ENCODE measurements at places on chromosomes 11 and 22.

DNA sequence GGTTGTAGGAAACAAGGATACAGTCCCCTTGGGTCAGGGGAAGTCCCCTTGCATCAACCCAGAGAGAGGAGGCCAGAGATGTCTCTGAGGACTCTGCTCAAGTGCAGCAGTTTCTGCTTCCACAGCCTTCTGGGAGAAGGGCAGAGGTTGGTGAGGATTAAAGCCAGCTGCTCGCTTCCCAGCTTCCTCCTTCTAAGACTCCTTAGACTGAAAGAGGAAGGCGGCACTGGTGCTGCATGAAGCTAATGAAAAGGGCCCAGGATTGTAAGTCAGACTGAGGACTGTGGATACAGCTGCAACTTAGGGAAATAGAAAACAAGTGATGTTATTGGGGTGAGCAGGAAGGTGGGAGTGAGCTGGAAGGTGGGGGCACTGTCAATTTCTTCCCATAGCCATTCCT, at the start of gene OR52K1:
TSS of gene OR52K1 (plus strand) at position 202 of the 400 bp plus-strand sequence. CDS start 6,255 bp downstream, outside the sequence.
- peaks cover 1% of the 10 kb centered on the region for H3K4me1 ChIP-seq
- no peak for DNase-seq
- no peak within 1 kb of the TSS for H3K27ac ChIP-seq
- H3K27me3 ChIP-seq, result no peaks in the 10 kb centered on the region
- H3K36me3 ChIP-seq, result no peaks in the 10 kb centered on the region

DNA sequence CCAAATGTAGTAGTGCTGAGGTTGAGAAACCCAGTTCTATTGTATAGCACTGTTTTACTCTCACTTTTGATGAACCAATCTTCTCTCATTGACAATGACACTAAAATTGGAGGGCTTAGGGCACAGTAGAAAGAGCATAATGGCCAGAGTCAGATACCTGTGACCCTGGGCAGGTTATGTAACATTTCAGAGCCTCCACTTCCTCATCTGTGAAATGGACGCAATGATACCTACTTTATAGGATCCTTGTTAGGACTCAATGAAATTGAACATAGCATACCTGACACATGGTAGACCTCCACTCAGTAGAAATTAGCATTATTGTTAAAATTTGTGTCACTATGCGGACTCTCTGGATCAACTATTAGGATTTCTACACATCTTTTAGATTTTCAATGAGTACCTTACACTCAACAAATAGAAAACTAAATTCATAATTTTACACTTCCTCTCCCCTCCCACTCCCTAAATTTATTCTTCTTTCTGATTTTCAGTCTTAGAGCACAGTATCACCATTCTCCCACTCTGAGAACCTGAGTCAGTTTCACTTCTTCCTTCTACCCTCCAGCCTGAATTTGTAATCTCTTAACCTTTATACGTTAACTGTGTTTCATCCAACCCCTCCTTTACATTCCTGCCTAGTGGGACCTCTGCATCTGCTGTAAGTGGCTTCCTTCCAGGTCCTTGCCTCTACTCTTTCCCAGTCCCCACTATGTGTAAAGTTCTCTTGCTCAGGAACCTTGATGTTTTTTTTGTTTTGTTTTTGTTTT, 78.3 kb downstream of the MICAL2 start:
- DNase-seq, result no peak
- no peak overlapping the region for H3K27ac ChIP-seq
- H3K27me3 ChIP-seq, result no peaks in the 10 kb centered on the region
- no peak overlapping the region for H3K4me3 ChIP-seq
- no peaks in the 10 kb centered on the region for H3K36me3 ChIP-seq

DNA sequence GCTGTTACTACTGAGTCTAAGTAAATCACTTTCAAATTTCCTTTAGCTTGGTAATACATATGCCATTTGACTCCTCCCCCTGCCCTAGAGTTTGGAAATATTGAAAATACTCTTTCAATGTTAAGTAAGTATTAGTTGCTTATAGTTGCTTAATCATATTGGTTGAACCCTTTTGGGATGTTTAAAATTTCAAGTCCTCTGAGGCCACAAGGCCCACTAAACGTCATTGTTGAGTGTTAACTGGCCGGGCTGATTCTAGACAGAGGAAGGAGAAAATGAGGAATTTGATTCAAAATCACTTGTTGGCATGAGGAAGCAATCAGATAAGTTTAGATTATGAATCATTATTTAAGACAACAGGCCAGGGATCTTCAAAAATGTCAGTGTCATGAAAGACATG, 8.5 kb downstream of the NAV2 start:
- no peak for DNase-seq
- no peaks in the 10 kb centered on the region for H3K27me3 ChIP-seq
- H3K27ac ChIP-seq, result no peak overlapping the region
- H3K4me3 ChIP-seq, result no peak overlapping the region
- H3K4me1 ChIP-seq, result no peaks in the 10 kb centered on the region
- H3K36me3 ChIP-seq, result no peaks in the 10 kb centered on the region

- H3K36me3 ChIP-seq, result no peaks in the 10 kb centered on the region
- no peaks in the 10 kb centered on the region for H3K4me1 ChIP-seq
- DNase-seq, result no peak
- H3K27ac ChIP-seq, result no peak overlapping the region
Observed at GRCh38 chr11:109519253-109519652, 97.3 kb downstream of the C11orf87 start.

GRCh38 chr11:69416143-69416515, 65.3 kb upstream of the LINC01488 start:
- no peak overlapping the region for H3K27ac ChIP-seq
- H3K36me3 ChIP-seq, result no peaks in the 10 kb centered on the region
- DNase-seq, result no peak

DNA sequence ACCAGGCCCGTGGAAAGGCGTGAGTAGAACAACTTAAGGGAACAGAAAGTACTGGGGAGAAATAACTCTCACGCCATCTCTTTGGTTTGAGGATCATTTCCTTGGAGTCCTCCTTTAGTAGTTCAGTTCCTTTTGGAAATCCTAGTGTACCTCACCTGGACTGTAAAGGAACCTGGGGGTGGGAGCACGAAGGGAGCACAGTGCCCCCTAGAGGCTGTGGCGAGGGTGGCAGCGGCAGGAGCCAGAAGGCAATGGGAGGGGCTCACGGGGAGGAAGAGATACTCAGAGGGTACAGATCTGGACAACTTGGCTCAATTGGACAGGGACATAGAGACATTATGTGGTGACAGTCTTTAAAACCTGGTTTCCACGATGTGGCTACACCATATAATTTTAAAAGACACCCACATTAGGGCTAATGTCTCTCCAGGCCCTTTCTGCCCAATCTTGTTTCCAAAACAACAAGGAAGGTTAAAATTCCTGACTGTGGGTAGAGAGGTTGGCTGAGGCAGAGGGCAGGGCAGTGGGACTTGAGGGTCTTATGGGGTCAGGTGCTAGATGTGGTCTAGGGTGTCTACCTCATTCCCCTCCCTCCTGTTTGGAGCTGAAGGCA, 87.0 kb downstream of the CSNK2A3 start:
- no peak overlapping the region for H3K27ac ChIP-seq
- peaks cover 2% of the 10 kb centered on the region for H3K4me1 ChIP-seq
- H3K4me3 ChIP-seq, result no peak overlapping the region
- no peaks in the 10 kb centered on the region for H3K27me3 ChIP-seq
- H3K36me3 ChIP-seq, result no peaks in the 10 kb centered on the region

DNA sequence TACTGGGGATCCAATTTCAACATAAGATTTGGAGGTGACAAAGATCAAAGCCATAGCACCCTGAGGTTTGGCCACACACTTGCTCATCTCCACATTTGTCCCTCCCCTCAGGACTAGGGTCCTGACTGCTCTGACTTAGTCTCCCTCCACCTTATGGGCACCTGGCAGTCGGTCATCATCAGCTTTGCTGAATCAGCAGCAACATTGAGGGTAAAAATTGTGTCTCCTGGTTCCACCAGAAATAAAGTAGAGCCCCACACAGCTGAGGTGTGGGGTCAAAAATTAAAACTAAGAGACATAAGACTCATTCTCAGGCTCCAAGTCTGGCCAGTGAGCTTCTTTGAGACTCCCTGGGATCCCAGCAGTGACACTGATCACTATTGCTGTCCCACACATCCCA, 56.2 kb downstream of the GGTLC2 start:
- peaks cover 2% of the 10 kb centered on the region for H3K27me3 ChIP-seq
- no peaks in the 10 kb centered on the region for H3K36me3 ChIP-seq
- H3K4me1 ChIP-seq, result no peaks in the 10 kb centered on the region
- no peak for DNase-seq
- H3K27ac ChIP-seq, result no peak overlapping the region

DNA sequence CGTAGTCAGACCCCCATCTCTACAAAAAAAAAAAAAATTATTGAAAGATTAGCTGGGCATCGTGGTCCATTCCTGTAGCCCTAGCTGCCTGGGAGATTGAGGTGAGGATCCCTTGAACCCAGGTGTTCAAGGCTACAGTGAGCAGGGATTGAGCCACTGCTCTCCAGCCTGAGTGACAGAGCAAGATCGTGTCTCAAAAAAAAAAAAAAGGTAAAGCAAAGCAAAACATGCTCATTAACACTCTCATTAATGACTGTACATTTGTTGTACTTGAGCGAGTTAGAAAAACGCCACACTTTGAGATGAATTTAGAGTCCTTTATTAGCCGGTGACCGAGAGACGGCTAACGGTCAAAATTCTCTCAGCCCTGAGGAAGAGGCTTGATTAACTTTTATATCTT, 6.2 kb upstream of the SERHL2 start:
- H3K27me3 ChIP-seq, result no peaks in the 10 kb centered on the region
- no peak overlapping the region for H3K4me3 ChIP-seq
- H3K36me3 ChIP-seq, result no peaks in the 10 kb centered on the region
- H3K27ac ChIP-seq, result no peak overlapping the region
- DNase-seq, result no peak

GRCh38 chr11:13304655-13305335, 27.2 kb downstream of the BMAL1 start:
- no peak overlapping the region for H3K4me3 ChIP-seq
- H3K4me1 ChIP-seq, result no peaks in the 10 kb centered on the region
- no peaks in the 10 kb centered on the region for H3K27me3 ChIP-seq
- H3K36me3 ChIP-seq, result no peaks in the 10 kb centered on the region
- no peak for DNase-seq

GRCh38 chr11:114060392-114061047, 1.0 kb downstream of the ZBTB16 start:
- H3K4me3 ChIP-seq, result peak overlapping the region; percentile 63
- H3K4me1 ChIP-seq, result peaks cover 2% of the 10 kb centered on the region
- H3K27me3 ChIP-seq, result peaks cover 59% of the 10 kb centered on the region
- H3K27ac ChIP-seq, result no peak overlapping the region
- DNase-seq, result no peak
- no peaks in the 10 kb centered on the region for H3K36me3 ChIP-seq

GRCh38 chr11:1167256-1167655, 9.5 kb downstream of the MUC5AC start:
- no peaks in the 10 kb centered on the region for H3K36me3 ChIP-seq
- H3K4me3 ChIP-seq, result no peak overlapping the region
- H3K27me3 ChIP-seq, result no peaks in the 10 kb centered on the region
- H3K4me1 ChIP-seq, result no peaks in the 10 kb centered on the region
- DNase-seq, result no peak
- no peak overlapping the region for H3K27ac ChIP-seq

DNA sequence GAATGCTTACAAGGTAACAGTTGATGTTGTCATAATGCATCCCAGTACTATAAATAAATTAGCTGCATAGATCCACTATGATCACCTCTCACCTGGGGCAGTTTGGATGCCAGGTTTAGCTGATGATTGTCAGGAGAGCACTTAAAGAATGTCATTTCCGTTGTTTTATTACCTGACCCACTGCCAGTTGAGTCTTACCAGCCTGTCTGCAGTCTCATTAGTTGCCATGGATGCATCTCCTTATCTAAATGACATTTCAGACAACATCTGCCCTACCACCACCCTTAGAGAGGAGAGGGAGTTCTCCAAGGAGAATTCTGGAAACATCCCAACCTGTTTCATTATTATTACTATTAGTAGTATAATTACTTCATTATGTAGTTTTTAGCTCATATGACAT, 339.1 kb upstream of the API5 start:
- no peaks in the 10 kb centered on the region for H3K4me1 ChIP-seq
- no peak overlapping the region for H3K4me3 ChIP-seq
- no peak overlapping the region for H3K27ac ChIP-seq

DNA sequence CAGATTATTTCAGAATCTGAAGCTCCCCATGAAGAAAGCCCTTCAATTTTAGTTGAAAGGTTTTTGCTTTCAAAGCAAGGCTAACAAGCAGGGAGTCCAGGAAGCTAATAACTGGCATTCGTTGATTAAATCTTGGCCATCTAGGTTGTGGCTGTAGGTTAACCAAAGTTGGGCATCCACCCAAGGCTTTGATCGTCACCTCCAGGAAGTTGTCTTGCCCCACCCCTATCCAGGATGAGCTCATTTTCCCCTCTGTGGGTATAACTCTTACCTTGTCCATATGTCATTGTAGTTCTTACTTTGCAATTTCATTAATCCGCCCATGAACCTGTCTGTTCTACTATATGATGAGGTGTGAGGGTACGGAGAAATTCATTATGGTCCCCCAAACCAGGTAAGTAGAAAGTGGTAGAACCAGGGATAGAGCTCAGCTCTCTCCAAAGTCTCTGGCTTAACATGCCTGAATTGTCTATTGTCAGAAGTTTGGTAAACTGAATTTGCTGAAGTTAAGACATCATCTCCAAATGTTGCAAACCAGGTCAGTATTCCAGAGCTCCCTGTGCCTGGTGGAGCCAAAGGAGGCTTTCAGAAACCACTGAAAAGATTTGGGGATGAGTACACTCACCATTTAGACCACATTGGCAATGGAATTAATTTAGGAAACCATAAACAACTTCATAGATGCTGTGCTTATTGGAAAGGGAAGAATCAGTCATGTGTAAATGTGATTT, 97.1 kb downstream of the CD44 start:
- no peaks in the 10 kb centered on the region for H3K4me1 ChIP-seq
- H3K36me3 ChIP-seq, result no peaks in the 10 kb centered on the region
- DNase-seq, result no peak

DNA sequence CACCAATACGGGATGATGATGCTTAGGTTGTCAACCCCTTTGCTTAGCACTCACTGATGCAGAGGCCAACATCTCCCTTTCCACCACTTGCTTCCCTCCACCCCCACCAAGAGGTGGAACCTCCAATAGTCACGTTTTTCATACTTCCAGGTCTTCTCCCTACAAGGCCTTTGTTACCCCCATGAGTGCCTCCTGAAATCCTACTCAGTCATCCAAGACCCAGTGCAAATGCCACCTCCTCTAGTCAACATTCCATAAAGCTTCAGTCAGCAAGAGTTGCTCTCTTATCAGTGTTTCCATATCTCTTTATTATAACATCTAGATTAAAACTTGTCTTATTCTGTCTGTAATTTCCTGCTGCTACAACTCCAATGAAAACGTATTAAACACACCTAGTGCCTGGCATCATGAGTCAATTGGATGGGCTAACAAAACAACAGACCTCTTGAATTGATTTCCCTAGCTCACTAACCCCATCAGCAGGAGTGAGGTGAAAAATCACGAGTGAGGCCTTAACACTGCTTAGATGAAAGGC, 370.7 kb upstream of the CCDC90B start:
- no peak overlapping the region for H3K27ac ChIP-seq
- H3K27me3 ChIP-seq, result no peaks in the 10 kb centered on the region
- H3K4me1 ChIP-seq, result no peaks in the 10 kb centered on the region

DNA sequence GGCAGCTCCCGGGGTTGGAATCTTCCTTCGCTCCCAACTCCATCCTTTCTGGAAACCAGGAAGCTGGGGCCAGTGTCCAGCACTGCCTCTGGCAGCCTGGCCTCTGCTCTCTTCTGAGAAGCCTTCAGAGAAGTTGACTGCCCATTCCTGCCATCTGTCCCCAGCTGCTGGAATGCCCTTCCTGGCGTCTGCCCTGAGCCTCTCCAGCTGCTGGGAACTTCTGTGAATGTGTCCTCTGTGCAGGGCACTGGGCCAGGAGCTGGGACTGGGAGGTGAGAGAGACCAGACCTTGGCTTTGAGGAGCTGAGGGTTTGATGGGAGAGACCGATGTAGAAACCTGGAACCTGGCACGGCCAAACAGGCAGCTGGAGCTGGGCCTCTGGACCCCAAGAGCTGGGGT, 5.9 kb upstream of the SOX10 start:
- H3K4me1 ChIP-seq, result peaks cover 1% of the 10 kb centered on the region
- H3K36me3 ChIP-seq, result no peaks in the 10 kb centered on the region
- DNase-seq, result no peak
- no peaks in the 10 kb centered on the region for H3K27me3 ChIP-seq
- no peak overlapping the region for H3K4me3 ChIP-seq
